ENCODE measurements at places on chromosomes 7 and 10. TPM values are rescaled to one million over a fixed set of nuclear protein-coding genes. Genes with fewer than 3 reads are reported as not detected.

The BAG3 gene
- 38.1 TPM for total RNA-seq

The LRRC4 gene
- not detected for total RNA-seq

The MSS51 gene
- total RNA-seq = 1.6 TPM

The CRYGN gene
- not detected for total RNA-seq

The TUBAL3 gene
- not detected for total RNA-seq

The BMPER gene
- 0.35 TPM for total RNA-seq

The PDE1C gene
- 0.86 TPM for total RNA-seq

The ATP6V0A4 gene
- total RNA-seq = not detected

The SNCG gene
- 16.1 TPM for total RNA-seq

The ZSCAN25 gene
- total RNA-seq = 18.5 TPM

The NOM1 gene
- total RNA-seq = 9.4 TPM
